Camera-type eye (tissue), 1 donor: ENCODE measurements at places on chromosomes 6 and 20. TPM values are rescaled to one million over a fixed set of nuclear protein-coding genes. Genes with fewer than 3 reads are reported as not detected.

MAP3K5 gene
- 12.9 TPM for total RNA-seq

SLC52A3 gene
- 0.93 TPM for total RNA-seq

PGC gene
- total RNA-seq: not detected

DSTN gene
- 225 TPM for total RNA-seq

KCNB1 gene
- total RNA-seq: 21.7 TPM

SPTLC3 gene
- 14.1 TPM for total RNA-seq

RNF182 gene
- 18.4 TPM for total RNA-seq

SLC22A16 gene
- 0.82 TPM for total RNA-seq

SNAP25 gene
- total RNA-seq: 162 TPM

TENT5A gene
- 57.4 TPM for total RNA-seq

CGA gene
- total RNA-seq: not detected

CST5 gene
- not detected for total RNA-seq

PRPH2 gene
- total RNA-seq: 147 TPM

CRYBG1 gene
- total RNA-seq: 5.7 TPM

PNLDC1 gene
- 0.49 TPM for total RNA-seq

TMEM170B gene
- total RNA-seq: 31.4 TPM

KIF13A gene
- total RNA-seq: 68.6 TPM

MUC22 gene
- total RNA-seq: 0.11 TPM

DCBLD1 gene
- 7.4 TPM for total RNA-seq

KHDC1 gene
- total RNA-seq: 5.5 TPM

TAAR8 gene
- total RNA-seq: not detected

GPR6 gene
- total RNA-seq: not detected

PARD6B gene
- total RNA-seq: 31.1 TPM

SMLR1 gene
- total RNA-seq: not detected

TUBB1 gene
- 3.7 TPM for total RNA-seq

PRDM13 gene
- total RNA-seq: 16.6 TPM

SLC17A2 gene
- total RNA-seq: not detected

SDCBP2 gene
- total RNA-seq: 2.7 TPM
